Erythroblast (primary cell): ENCODE measurements at places on chromosomes 5 and 9.

DNA sequence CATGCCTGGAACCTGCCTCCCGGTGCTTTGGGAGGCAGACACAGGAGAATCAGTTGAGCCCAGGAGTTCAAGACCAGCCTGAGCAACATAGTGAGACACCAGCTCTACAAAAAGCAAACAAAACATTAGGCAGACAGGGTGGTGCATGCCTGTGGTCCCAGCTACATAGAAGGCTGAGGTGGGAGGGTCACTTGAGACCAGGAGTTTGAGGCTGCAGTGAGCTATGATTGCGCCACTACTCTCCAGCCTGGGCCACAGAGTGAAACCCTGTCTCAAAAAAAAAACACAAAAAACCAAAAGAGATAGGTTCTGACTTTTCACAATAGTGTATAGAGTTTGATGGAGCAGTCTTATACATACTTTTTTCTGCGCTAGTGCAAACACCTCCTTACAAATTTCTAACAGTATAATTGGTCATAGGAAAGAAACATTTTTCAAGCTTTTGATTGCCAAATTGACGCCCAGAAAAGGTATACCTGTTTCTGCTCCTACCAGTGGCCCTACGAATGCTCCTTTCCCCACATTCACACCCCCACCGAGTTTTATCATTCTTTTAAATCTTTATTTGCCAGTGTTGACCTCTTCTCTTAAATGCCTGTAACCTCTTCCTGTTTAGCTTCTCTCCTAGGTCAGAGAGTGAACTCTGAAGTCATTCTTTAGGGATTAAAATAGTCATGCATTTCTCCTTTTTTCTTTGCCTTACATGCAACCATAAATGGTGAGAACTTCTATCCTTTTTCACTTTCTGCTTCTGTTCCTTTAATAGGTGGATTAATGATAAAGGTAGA, 7.5 kb downstream of the DOCK8 start:
- DNase-seq, result no peak

DNA sequence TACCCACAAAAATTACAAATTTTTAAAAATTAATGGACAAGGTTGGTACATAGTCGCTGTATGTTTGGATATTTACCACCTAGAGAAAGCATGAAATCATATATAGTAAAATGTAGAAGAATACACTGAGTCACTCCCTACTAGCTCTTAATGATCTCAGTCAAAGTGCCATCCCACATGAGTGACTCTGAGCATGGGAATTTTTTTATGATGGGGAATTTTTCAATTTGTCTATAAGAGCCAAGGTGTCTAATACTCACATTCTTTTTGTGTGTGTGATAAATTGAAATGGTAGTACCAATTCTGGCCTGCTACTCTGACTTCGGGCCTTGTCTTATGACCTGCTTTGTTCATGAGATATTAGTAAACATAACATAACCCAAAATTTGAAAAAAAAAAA, 483.2 kb downstream of the CDH10 start:
- DNase-seq, result no peak

- peak; percentile 26 for DNase-seq
Measured at GRCh38 chr5:96720408-96720807, 58.2 kb downstream of the CAST start.

GRCh38 chr5:26883375-26883774, 155.0 kb downstream of the CDH9 start:
- DNase-seq, result no peak

GRCh38 chr9:98971168-98971914, 27.6 kb downstream of the COL15A1 start:
- peak; percentile 59 for DNase-seq

DNA sequence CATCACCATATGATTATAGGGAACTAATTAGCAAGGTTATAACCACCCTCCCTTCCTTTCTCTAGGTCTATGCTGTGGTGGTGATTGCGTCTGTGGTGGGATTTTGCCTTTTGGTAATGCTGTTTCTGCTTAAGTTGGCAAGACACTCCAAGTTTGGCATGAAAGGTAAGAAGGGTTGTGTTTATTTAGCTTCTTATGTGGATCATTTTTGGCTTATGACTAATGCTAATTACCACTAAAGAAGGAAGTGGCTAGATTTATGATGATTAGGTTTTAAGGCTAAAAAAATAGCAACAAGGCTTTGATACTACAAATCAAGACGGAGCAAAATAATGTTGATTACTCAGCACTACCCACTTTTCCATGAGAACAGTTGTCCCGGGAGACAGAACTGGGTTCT, 82.4 kb downstream of the NTRK2 start:
- DNase-seq, result no peak

DNA sequence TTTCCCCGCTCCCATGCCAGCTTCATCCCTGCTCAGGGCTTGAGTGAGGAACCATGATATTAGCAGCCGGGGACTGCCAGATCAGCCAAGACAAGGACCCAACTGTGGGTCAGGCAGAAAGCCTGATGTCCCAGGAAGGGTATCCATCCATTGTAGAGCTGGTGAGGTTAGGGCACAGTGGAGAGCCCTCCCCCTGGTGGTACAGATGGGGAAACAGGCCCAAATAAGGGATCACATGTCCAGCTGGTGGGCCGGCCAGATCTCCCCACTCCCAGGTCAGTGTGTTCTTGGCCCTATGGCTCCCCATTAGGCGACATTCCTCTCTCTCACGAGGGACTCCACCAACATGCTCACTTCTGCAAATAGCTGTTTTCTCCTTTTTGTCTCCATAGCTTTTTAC, 9.0 kb downstream of the CDX1 start:
- peak; percentile 34 for DNase-seq

GRCh38 chr5:120638449-120638848, 174.3 kb downstream of the PRR16 start:
- DNase-seq, result no peak

GRCh38 chr5:115379622-115380344, 83.3 kb upstream of the CCDC112 start:
- DNase-seq, result no peak

GRCh38 chr9:68931821-68932220, 82.1 kb downstream of the PRKACG start:
- no peak for DNase-seq

- no peak for DNase-seq
Measured at GRCh38 chr9:18910916-18911315, 122.1 kb downstream of the SAXO1 start.

DNA sequence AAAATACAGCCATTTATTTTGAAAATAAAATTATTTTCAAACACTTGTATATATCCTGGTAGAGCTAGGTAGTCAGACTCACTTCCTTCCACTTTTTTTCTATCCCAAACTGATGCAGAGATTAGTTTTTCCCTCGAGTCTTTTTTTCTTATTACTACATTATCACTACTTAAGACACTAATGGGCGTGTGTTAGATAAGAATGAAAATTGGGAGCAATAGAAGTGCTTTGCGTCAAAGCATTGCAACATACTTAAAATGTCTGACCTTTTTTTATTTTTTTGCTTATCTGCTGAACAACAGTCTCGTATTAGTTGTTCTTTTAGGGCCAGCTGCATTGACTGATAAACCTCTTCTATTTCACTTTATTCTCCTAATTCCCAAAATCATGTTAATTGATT, 1278.7 kb downstream of the CDH12 start:
- peak; percentile 7 for DNase-seq

DNA sequence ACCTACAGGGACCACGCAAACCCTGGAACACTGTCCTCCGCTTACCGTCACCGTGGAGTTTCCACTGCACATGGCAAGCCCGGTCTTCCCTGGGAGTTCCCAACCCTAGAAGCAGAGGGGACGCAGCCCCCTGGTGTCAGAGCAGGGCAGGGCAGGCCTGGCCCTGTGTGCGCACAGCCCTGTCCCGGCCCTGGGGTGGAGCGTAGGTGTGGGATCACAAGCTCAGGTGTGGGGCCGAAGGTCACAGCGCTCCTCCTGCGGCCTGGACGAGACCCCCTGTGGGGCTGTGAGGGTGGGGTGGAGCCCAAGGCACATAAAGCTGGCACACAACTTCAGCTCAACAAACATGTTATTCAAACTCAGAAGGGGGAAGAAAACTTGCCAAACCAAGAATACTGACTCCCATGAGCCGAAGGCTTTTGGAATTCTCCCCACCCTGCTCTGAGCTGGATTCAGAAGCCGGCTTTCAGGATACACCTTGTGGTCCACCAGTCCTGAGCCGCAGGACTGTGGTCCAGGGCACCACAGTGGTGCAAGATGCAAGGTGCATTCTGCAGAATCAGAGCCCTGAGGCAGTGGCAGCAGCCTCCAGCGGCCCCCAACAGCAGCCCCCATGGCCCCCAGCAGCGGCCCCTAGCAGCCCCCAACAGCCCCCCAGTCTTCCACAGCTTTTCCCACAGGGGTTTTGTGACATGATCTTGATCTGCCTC, 11.8 kb upstream of the EXOC3 start:
- DNase-seq, result peak; percentile 31

GRCh38 chr5:41686767-41687166, 176.4 kb upstream of the PLCXD3 start:
- no peak for DNase-seq

GRCh38 chr9:91001146-91001611, 199.6 kb downstream of the SYK start:
- DNase-seq, result no peak

GRCh38 chr9:105065098-105066088, 137.4 kb upstream of the ABCA1 start:
- DNase-seq, result peak; percentile 61

DNA sequence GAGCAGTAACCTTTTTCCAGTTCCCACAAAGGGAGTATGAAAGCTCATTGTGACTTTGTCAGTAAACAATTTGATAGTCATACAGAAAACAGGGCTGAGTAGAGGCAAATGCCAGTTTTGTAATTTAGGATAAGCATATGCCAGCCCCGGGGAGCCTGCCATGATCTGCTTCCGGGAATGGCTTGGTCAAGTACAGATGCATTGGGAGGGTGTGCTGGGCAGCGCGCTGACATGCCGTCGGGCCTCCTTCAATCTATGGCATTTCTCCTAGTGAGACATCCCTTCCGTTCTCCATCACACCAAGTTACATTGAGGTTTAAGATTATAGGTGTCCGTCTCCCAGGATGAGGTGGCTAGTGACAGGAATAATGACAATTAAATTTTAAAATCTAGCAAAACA, 48.6 kb downstream of the GNA14 start:
- no peak for DNase-seq

DNA sequence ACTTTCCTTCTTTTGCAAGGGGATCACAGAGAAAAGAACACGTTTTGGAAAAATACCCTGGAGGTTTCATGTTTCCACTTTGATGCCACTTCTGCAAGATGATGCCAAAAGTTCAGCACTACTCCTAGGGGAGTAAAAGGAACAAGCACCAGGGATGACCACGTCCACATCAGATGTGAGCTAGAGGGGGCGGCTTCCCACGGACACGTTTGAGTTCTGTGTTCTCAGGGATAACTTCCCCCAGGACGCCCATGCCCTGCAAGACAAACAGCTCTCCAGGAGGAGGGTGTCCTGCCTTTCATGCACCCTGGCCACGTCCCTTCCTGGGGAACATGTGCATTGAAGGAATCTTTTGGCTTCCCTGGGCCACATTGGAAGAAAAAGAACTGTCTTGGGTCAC, 66.6 kb upstream of the TRIO start:
- DNase-seq, result no peak

DNA sequence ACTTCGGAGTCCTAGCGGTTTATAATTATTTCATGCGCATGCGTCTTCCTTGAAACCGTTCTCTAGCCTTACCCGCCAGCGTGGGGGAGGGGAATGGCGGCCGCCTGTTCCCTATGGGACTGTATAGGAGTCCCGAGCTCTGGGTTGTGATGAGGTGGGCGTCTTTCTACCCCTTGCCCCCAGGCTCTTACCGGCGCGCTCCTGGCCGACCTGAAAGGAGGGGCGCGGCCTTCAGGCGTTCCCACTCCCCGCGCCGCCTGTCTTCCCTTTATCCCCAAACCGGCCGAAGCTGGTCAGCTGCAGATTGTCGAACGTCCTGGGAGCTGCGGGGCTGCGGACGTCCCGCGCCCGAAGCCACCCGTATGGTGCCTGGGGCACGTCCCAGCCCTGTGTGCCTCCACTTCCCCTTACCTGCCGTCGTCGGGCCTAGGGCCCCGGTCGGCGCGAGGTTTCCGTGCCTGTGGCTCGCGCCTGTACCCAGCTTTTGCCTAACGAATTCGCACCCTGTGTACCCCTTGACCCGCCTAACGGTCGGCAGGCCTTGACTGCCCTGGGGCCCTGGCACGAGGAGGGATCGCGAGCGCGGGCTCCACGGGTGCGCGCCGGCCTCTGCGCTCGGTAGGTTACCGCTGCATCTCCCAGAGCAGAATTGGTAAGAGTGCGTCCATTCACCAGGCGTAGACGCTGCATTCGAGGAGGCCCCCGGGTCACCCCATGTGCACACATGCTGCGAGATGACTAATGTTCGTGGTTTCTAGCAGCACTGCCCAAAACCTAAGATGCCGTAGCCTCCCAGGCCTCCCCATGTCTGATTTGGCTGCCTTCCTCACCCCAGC, 653 bp upstream of the HNRNPH1 start:
- DNase-seq, result peak; percentile 80

DNA sequence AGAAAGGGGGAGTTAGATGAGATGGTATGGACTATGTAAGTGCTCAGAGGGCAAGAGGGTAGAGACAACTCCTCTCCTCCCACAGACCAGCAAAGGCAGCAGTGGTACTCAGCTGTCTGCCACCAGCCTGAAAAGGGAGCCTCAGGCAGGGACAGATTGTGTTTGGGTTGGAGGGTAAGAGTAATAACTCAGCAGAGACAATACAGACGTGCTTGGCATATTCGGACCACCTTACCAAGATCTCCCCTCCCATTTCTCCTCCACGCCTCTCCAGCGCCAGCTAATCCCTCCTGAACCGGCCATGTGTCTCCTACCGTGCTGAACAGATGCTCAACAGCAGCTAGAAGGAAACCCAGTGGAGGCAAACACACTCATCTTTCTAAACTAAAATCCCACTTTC, 180.8 kb downstream of the ASTN2 start:
- no peak for DNase-seq

GRCh38 chr5:124650147-124650561, 96.3 kb downstream of the ZNF608 start:
- DNase-seq, result no peak

- DNase-seq, result no peak
Measured at GRCh38 chr9:98902516-98902915, 41.2 kb upstream of the COL15A1 start.

DNA sequence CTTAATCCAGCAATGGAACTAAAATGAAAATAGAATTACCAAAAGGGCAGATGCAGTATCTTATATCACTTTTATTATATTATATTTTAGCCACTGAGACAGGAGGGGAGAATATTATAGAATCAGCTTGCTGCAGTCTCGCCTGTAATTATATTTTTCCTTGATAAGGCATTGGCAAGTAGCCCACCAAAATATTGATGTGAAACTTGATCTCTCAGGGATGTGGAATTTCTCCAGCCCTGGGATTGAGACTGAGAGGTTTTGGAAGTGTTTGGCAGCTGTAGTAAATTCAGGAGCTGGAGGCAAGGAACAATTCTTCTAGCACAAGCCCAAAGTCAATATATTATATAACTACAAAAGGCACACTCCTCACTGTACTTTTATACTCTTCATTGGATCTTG, 142.1 kb upstream of the ADAMTSL1 start:
- DNase-seq, result no peak

- no peak for DNase-seq
Measured at GRCh38 chr9:38431116-38431515, 6.9 kb upstream of the IGFBPL1 start.
